ENCODE measurements at places on chromosomes 2 and 18. TPM values are rescaled to one million over a fixed set of nuclear protein-coding genes. Genes with fewer than 3 reads are reported as not detected.

The EFR3B gene
- 0.90 TPM for total RNA-seq

The LINC00305 gene
- not detected for total RNA-seq

- DNase-seq, result no peak
Observed at GRCh38 chr2:141848191-141848590, 282.6 kb downstream of the LRP1B start.

DNA sequence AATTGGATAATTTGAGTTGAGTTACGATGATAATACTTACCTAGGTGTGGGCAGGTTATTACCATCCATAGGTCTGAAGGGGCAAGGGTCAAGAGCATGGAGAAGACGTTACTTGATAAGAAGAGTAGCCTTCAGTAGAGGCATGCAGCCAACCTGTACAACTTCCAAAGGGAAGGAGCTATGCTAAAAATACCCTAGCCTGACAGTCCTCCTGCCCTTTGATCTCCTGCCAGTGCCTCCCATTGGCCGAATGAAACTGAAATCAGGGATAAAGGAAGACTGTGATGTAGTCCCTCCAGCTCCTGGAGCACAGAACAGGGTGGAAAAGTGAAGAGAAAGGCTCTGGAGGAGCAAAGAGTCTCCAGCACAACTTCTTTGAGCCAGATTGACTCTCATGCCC, 487.4 kb downstream of the ADCYAP1 start:
- DNase-seq, result no peak

DNA sequence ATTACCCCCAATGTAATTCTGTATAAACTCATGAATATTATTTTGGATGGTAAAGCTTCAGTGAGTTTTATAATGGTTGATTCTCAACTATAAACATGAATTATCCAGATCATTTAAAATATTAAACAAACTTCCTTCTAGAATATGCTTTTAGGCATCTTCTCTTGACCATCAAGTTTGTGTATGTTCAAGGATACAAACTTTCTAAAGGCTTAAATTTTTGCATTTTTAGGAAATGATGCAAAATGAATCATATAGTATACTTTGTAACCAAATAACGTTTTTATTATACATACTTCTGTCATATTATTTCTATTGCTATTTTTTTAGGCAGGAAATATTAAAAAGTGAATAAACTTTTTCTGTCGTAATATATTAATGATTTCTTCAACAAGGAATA, 62.8 kb downstream of the OSBPL6 start:
- no peak for DNase-seq

- peak; percentile 36 for DNase-seq
Observed at GRCh38 chr2:217282531-217282930, 422.7 kb upstream of the TNP1 start.

GRCh38 chr2:68829749-68830148, 41.4 kb downstream of the BMP10 start:
- no peak for DNase-seq
